ENCODE measurements at places on chromosomes 5 and 9.

GRCh38 chr9:69190863-69191181 is 16.7 kb downstream of the TJP2 start:
- no peak for DNase-seq

GRCh38 chr5:170144286-170145023 is 38.8 kb downstream of the FOXI1 start:
- no peak for DNase-seq

DNA sequence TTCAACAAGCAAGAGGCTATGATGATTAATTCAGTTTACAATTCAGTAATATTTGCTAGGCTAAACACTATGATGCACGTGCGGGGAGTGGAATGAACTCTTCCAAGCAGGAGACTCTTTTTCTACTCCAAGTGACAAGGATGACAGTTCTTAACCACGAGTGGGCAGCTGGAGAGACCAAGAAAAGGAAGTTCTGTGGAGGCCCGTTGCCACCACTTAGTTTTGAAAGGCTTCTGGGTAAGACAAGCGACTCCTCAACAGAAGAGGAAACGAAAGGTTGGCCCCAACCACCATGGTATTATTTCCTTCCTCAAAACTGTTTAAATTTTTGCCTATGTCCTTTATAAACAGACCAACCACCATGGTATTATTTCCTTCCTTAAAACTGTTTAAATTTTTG is 2.8 kb downstream of the DCAF12 start:
- no peak for DNase-seq

- DNase-seq: no peak
These were observed 142.3 kb upstream of the ANKH start for GRCh38 chr5:15013654-15014463.

DNA sequence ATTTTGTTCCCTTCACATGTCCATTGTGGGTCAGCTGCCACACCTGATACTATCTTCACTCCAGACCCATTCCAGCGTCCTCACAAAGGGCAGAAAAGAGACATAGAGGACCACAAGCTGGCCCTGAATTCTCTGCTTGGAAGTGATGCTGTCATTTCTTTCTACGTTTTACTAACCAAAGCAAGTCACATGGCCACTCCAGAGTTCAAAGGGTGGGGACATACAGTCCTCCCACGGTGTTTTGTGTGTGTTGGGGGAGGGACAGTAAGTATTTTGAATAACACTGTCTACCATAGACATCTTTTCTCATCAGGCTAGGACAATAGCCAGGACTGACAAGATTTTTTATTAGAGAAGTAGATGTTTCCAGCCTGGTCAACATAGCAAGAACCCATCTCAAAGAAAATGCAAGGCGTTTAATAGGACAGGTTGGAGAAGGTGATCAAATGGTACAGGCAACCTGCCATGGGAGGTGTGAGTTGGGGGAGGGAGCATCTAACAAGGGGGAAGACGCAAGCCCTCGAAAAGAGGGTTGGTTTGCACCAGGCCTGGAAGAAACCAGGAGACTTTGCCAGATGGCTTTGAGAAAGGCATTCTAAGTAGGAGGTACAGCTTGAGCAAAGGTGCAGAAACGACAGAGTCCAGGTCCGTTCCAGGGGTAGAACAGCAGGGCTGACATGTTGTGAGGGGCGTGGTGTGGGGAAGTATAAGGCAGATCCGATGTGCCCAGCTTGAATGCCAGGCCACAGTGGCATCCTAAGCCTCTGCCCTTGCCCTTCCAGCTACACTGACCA is 11.3 kb upstream of the GLIPR2 start:
- no peak for DNase-seq

GRCh38 chr9:14349146-14349446 is 35.2 kb upstream of the NFIB start:
- no peak for DNase-seq

DNA sequence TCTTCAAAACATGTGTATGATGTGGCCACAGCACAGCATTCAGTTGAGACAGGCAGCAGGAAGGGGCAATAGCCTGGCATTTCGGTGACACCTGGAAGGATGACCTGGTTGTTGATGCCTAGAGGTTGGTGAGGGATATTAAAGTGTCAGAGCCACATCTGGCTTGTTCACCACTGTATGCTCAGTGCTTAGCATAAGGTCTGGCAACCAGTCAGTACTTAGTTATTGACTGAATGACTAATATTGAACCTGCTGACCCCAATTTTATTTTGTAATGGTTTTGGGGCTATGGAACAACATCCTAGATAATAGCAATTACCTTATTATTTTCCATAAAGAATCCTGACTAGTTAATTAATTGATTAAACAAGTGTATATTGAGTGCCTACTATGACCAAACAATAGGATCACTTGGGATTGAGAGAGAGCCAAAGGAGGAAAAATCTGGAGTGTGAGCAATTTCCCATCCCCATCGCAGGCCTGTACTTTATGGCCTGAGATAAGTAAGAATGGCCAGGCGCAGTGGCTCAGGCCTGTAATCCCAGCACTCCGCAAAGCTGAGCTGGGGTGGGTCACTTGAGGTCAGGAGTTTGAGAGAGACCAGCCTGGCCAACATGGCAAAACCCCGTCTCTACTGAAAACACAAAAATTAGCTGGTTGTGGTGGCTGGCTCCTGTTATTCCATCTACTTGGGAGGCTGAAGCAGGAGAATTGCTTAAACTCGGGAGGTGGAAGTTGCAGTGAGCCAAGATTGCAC is 85.4 kb upstream of the PLPP1 start:
- DNase-seq: no peak

GRCh38 chr5:114054594-114054993 is 307.3 kb upstream of the KCNN2 start:
- no peak for DNase-seq

DNA sequence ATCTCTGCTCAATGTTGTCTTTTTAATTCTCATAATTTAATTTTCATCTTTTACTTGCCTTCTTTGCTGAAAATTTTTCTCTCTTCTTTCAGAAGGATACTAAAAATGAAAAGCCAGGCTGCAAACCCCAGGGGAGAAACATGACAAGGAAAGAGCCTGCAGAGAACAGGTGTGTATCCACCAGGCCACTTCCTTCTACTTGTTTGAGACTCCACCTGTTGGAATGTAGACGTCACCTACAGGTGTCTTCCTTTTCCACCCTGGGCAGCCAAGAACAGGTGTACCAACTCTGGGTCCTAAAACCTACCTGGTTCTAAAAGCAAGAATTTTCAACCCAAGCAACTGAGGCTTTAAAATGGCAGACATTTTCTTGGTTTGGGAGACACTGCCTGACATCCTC is 166.8 kb downstream of the ATP10B start:
- no peak for DNase-seq

- no peak for DNase-seq
These were observed 2.0 kb downstream of the SNCAIP start for GRCh38 chr5:122314036-122314435.

DNA sequence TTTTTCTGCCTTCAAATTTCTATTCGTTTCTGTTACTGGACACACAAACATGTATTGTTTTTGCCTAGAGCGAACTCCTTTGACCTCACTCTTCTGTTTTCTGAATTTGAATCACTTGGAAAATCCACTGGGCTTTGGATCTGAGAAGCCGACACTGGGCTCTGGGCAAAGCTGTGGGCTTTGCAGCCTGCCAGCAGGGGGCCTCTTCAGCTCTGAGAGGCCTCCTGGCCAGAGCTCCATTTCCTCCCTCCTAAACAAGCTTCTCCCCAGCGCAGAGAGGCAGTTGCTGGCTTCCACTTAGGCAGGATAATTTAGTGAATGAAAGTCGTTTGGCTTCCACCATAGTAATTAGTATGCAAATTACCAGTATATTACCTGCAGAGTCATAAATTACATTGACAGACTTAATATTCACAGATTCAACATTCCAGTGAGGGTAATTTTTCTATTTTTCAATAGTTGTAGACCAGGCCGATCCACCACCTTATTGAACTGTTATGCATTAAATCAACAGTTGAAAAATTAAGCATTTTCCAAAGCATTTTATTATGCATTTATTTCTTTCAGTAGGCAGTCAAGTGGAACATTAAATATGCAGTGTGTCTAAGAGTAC is 104.0 kb upstream of the ZNF366 start:
- DNase-seq: peak; percentile 76

DNA sequence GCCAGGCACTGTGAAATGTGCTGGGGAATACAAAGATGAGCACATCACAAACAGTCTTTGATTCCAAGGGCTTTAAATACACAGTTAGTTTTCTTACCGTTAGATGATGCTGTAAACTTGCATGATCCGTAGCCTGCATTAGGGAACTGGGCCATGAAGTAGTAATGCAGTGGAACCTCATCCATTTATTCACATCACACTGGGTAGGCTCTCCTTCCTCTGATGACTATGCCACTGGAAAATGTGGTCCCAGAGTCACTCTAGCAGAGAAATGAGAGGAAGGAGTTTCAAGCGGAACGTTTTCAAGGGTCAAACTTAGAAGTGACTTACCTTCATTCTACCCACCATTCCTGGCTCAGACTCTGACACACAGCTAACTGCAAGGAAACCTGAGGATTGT is 26.4 kb downstream of the ZFAND5 start:
- DNase-seq: no peak

GRCh38 chr5:158096835-158097234 is 237.9 kb upstream of the CLINT1 start:
- DNase-seq: no peak

- DNase-seq: no peak
These were observed 199.8 kb downstream of the LRRC70 start for GRCh38 chr5:62778316-62779009.

DNA sequence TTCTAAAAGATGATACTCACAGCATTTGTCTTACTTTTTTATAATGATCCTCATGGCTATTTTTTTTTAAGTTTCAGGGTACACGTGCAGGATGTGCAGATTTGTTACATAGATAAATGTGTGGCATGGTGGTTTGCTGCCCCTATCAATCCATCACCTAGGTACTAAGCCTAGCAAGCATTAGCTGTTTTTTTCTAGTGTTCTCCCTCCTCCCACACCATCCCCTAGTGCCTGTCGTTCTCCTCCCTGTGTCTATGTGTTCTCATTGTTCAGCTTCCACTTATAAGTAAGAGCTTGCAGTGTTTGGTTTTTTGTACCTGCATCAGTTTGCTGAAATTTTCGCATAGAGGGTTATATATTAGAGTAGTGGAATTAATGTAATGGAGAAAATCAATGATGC is 189.1 kb upstream of the CDH12 start:
- no peak for DNase-seq

- no peak for DNase-seq
These were observed 115.9 kb upstream of the SH3GL2 start for GRCh38 chr9:17462869-17463464.

- no peak for DNase-seq
These were observed 39.3 kb upstream of the DAB2 start for GRCh38 chr5:39464088-39464487.

GRCh38 chr5:164013077-164013670 is 507.8 kb downstream of the MAT2B start:
- DNase-seq: no peak

DNA sequence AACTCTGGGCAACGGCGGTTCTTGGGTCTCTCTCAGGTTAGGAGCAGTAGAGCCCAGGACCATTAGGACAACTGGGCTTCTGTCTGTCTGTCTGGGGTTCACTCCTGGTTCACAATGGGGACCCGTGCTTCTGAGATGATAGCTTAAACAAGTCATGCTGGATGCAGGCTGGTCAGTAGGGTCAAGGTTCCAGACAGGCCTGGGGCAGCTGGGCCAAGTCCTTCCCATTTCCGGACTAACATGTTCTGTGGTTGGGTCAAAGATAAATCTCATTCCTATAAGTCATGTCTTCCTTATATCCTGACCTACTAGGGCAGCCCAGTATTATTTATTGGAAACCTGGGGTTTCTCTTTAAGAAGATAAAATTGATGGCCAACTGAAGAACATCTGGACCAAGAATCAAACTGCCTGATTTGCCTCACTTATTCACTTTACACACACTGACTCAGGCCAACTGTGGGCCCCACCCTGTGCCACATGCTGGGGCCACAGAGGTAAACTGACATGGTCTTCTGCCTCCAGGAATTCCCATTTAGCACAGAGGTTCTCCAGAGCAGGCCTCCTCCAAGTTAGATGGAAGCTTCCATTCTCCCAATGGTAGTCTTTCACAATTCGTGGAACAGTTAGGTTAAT is 8.3 kb downstream of the HDHD3 start:
- DNase-seq: no peak

Data from activated effector memory CD4-positive, alpha-beta T cell treated with anti-CD3 and anti-CD28 coated beads, Interleukin-2, amount 50 U/mL, for 16 hours (primary cell).